ENCODE measurements at places on chromosomes 6 and 20. TPM values are rescaled to one million over a fixed set of nuclear protein-coding genes. Genes with fewer than 3 reads are reported as not detected.

DNA sequence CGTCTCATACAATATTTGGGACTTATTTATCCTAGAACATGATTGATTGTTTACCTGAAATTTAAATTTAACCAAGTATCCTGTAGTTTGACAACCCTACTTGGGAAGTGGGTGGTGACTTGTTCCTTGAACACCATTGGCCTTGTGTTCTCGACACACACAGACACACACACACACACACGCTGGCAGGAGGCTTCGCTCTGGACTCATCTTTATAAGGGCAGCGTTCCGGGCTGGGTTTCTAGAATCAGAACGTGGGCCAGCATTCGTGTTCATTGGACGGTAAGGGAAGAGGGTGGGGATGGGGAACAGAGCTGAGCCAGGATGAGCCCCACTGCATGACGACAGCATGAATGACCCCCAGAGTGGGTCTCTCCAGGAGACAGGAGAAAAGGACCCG, 16.2 kb upstream of the SSTR4 start:
- H3K36me3 ChIP-seq: no peaks in the 10 kb centered on the region
- H3K4me3 ChIP-seq: no peak overlapping the region
- H3K27ac ChIP-seq: no peak overlapping the region
- H3K27me3 ChIP-seq: no peaks in the 10 kb centered on the region
- DNase-seq: no peak

DNA sequence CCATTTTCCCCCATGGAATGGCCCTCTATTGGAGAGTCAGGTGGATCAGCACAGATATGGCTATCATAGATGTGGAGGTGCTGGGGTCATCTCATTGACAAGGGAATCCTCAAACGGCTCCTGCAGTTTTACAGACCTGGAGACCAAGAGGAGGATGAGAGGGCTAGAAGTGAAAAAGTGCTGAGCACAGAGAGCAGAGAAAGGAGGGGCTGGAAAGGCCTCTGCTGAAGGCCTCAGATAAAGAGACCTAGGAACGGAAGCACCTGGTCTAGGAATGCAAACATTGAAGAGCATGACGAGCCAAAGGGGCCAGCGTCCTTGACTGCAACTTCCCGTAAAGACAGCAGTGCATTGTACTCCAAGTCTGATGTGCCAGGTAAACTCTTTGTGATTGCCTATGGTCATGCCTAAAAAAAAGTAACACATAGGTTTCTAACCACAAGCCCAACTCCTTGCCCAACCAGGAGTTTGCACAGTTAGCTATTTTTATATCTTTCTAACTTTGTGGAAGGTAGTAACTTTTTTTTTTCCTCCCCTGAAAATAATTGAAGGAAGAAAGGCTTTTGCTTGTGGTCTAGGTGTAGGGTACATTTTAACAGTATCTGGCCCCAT, 15.2 kb downstream of the RSPH4A start:
- H3K27ac ChIP-seq: no peak overlapping the region
- H3K36me3 ChIP-seq: no peaks in the 10 kb centered on the region
- DNase-seq: peak; percentile 61
- no peaks in the 10 kb centered on the region for H3K4me1 ChIP-seq

DNA sequence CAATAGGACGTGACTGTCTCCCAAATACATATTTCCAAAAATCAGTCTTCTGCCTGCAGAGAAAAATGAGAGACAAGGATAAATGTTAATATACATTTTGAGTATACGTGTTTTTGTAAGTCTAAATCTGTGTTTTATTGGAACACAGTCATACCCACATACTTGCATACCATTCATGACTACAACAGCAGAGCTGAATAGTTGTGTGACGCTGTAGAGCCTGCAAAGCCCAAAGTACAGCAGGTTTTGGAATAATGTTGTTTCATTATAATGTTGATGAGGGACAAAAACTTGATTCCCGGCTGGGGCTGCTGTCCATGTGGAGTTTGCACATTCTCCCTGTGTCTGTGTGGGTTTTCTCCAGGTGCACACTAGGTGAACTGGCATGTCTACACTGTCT, 23.8 kb upstream of the FBXO9 start:
- H3K4me3 ChIP-seq: no peak overlapping the region
- H3K27me3 ChIP-seq: no peaks in the 10 kb centered on the region
- DNase-seq: no peak
- H3K4me1 ChIP-seq: peaks cover 12% of the 10 kb centered on the region

GRCh38 chr6:128492386-128492785, 28.0 kb downstream of the PTPRK start:
- no peak overlapping the region for H3K4me3 ChIP-seq
- DNase-seq: no peak
- peaks cover 52% of the 10 kb centered on the region for H3K4me1 ChIP-seq
- H3K27me3 ChIP-seq: no peaks in the 10 kb centered on the region
- H3K36me3 ChIP-seq: no peaks in the 10 kb centered on the region

DNA sequence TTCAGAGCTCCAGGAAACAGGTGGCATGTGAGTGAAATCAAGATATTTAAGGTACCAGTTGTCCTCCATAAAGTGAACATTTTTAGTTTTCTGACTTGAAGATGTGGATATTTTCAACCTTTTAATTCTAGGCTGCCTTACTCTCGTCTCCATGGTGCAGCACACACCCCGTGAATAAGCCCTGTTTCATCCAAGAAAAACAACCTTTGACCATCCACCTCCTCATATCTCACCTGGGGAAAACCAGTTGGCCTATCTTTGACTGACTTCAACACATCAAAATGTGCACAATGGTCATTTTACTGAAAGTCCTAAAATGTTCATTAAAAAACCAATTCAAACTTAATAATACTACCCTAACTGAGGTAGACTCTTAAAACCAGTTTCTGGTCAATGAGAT, 73.8 kb upstream of the CD2AP start:
- no peaks in the 10 kb centered on the region for H3K27me3 ChIP-seq
- peaks cover 8% of the 10 kb centered on the region for H3K4me1 ChIP-seq
- no peaks in the 10 kb centered on the region for H3K36me3 ChIP-seq
- no peak for DNase-seq
- no peak overlapping the region for H3K4me3 ChIP-seq
- no peak overlapping the region for H3K27ac ChIP-seq

DNA sequence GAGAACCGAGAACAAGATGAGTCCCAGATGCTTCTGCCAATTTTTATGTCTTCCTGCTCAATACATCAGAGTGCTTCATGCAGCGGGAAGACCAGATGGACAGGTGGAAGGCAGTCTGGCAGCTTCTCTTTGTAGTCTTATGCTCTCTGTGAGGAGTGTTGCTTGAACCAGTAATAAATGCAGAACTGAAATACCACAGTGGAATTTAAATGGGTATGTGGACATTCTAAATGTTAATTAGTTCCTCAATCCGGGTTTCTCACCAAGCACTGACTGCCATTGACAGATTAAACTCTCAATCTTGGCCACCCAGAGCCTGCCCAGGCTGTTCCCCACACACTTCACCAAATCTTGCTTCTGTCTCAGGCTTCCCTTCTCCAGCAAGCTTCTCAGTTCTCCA, 695.5 kb upstream of the CHD6 start:
- H3K4me3 ChIP-seq: no peak overlapping the region
- H3K27ac ChIP-seq: no peak overlapping the region
- H3K27me3 ChIP-seq: no peaks in the 10 kb centered on the region
- H3K4me1 ChIP-seq: no peaks in the 10 kb centered on the region
- peaks cover 7% of the 10 kb centered on the region for H3K36me3 ChIP-seq

DNA sequence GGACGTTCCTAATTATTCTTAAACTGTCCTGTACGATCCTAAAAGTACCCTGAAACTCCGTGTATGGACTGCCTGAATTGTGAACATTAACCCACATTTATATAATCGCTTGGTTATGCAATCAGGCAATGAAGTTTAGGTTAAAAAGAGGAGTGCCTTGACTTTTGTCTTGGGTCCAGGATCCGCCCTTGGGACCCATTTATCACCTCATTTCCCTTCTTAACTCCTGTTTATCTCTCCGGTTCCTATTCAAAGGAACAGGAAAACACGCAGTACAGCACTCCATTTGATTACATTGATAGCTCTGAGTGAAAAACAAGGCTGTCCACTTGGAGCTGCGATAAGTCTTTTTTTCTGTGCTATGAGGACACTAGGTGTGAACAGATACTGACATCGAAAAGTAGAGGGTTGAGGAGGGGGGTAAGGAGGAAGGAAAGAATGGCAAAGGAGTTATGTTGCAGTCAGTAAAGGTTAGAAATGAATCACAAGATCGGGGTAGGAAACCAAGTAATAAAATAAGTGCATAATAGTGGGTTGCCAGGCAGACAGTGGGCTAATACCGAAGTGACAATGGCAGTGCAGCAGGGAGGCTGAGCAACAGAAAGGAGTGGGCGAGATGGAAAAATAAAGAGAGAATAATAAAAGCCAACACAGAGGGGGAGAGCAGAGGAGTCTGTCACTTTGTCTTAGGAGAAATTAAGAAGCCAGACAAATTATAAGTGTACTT, 15.9 kb upstream of the PCK1 start:
- H3K27me3 ChIP-seq: no peaks in the 10 kb centered on the region
- no peak overlapping the region for H3K4me3 ChIP-seq

DNA sequence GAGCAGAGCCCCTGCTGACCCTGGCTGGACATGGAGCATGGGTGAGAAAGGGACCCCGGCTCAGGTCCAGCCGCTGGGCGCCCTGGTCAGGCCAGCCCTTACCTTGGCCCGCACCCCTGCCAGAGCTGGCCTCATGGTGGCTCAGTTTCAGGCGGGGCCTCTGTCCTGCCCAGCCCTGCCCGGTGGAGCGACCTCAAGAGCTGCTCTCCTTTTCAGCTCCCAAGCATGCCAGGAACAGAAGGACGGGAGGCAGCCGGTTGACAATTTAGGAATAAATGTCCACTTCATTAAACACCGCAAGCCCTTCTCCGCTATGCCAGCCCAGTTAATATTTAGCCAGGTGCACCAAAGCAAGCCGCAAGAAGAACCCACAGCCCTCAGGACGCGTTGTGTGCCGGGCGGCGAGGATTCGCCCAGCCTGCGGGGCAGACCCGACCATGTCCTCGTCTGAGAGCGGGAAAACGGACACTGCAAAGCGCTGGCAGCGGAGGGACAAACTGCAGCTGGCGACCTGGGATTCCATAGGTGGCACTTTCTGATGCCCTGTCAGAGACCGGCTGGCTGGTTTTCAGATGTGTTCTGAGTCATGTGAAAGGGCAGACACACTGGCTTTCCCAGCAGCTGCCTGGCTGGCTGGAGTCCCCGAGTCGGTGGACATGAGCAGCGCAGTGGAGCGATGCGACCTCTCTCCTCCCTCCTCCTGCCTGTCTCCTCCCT, 221.9 kb downstream of the TTLL2 start:
- no peak for DNase-seq
- H3K4me3 ChIP-seq: no peak overlapping the region
- no peak overlapping the region for H3K27ac ChIP-seq
- no peaks in the 10 kb centered on the region for H3K27me3 ChIP-seq

- H3K4me3 ChIP-seq: no peak overlapping the region
- H3K4me1 ChIP-seq: peaks cover 8% of the 10 kb centered on the region
- H3K36me3 ChIP-seq: no peaks in the 10 kb centered on the region
Observed at GRCh38 chr20:61948586-61949362, 116.9 kb downstream of the TAF4 start.

- H3K27ac ChIP-seq: no peak overlapping the region
- H3K27me3 ChIP-seq: no peaks in the 10 kb centered on the region
- DNase-seq: no peak
- no peaks in the 10 kb centered on the region for H3K4me1 ChIP-seq
- H3K36me3 ChIP-seq: no peaks in the 10 kb centered on the region
- no peak overlapping the region for H3K4me3 ChIP-seq
Observed at GRCh38 chr6:52146851-52147445, 39.2 kb upstream of the IL17A start.

DNA sequence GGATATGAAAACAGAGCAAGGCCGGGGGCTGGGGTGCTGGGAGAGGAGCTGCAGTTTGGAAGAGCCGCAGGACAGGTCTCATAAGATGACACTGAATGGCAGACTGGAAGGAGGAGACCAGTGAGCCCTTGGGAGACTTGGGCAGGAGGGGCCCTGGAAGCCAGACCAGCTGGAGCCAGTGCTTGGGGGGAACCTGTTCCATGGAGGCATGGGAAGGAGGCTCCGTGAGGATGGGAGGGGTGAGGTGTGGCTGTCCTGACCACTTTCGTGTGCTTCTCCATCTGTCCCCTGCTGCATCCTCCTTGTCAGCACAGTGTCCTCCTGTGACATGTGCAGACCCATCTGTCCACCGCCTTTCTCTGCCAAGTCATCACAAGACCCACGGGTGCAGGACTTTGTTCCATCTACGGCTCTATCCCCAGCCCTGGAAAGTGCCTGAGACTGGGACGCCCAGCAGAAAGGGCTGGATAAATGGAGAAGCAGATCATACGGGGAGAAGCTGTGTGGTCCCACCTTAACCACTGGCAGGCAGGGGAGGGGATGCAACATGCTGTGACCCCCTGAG, 84.8 kb upstream of the MPC1 start:
- H3K4me3 ChIP-seq: no peak overlapping the region
- H3K27ac ChIP-seq: no peak overlapping the region
- H3K4me1 ChIP-seq: no peaks in the 10 kb centered on the region
- DNase-seq: no peak
- H3K27me3 ChIP-seq: no peaks in the 10 kb centered on the region
- H3K36me3 ChIP-seq: no peaks in the 10 kb centered on the region

- no peak for DNase-seq
- no peaks in the 10 kb centered on the region for H3K27me3 ChIP-seq
- H3K4me1 ChIP-seq: peaks cover 28% of the 10 kb centered on the region
- no peak overlapping the region for H3K27ac ChIP-seq
Observed at GRCh38 chr6:157305670-157306653, 17.4 kb downstream of the TMEM242 start.

DNA sequence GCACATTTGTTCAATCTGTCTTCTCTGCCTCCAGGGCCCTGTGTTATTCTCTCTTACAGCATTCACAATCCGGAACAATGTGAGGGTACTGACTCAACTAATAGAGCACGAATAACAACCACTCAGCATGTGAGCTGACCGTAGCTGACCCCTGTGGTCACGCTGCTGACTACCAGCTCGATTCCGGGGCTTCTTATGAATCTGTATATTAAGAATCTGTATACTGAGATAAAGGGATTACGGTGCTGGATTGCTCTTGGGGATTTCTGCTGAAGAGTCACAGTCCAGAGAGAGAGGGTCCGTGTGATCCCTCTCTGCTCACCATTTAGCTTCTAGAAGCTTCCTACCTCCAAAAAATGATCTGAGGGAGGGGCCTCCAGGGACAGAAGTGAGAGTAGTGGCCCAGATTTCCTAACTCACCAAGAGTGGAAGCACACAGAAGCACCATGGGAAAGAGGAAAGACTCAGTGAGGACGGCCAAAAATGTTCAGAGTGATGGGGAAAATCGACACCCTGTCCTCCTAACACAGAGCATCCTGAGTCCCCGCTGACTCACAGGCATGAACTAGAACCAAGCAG, 156.2 kb downstream of the THBS2 start:
- no peaks in the 10 kb centered on the region for H3K27me3 ChIP-seq
- H3K36me3 ChIP-seq: no peaks in the 10 kb centered on the region
- H3K4me3 ChIP-seq: no peak overlapping the region
- DNase-seq: no peak
- no peak overlapping the region for H3K27ac ChIP-seq

GRCh38 chr20:49699200-49699992, 14.3 kb downstream of the B4GALT5 start:
- no peaks in the 10 kb centered on the region for H3K27me3 ChIP-seq
- no peaks in the 10 kb centered on the region for H3K36me3 ChIP-seq
- peaks cover 61% of the 10 kb centered on the region for H3K4me1 ChIP-seq

The GINS1 gene
- total RNA-seq: 65.4 TPM

The GLP1R gene
- 3.7 TPM for total RNA-seq

The LINC00237 gene
- 0.31 TPM for total RNA-seq

The GGTLC1 gene
- not detected for total RNA-seq

The RGS17 gene
- total RNA-seq: 12.1 TPM

The LGSN gene
- 0.45 TPM for total RNA-seq

The FOXA2 gene
- total RNA-seq: not detected

The SLC24A3 gene
- total RNA-seq: 3.0 TPM

The PRL gene
- total RNA-seq: not detected

Data from GM23338 (cell line).